Stimulated activated CD4-positive, alpha-beta T cell treated with anti-CD3 and anti-CD28 coated beads, Interleukin-12 subunit alpha, Interleukin-12 subunit beta, amount 100 ng/mL, for 4 hours (primary cell): ENCODE measurements at places on chromosomes 11 and 22.
A peak's percentile ranks its signal among the peaks of the same experiment; 100 is the strongest.

- DNase-seq, result no peak
These were observed 141.0 kb downstream of the BRD1 start for GRCh38 chr22:49686495-49687219.

DNA sequence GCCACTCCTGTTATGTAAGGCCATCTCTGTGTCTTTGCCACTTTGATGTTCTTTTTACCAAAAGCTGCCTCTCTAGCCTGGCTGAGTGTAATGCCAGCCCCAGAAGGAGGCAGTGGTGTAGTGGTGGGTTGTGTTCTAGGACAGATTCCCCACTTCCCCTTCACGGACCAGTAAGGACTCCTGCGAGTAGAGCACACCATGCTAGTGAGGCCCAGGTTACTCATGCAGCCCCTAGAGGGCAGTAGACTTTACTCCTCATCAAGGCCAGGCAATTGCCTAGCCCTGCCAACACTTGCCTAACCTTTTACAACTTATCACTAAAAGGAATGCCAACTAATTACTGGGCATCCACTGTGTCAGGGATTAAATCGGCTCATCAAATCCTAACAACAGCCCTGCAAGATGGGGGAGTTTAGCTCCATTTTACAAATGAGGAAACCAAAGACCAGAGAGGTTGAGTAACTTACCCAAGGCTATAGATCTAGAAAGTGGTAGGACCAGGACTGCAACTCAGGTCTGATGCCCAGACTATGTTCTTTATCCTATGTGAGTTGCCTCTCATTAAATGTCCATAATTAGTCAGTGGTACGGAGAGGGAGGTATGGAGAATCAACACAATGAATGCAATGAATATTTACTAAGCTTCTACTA lies 75.3 kb downstream of the APIP start:
- peak; percentile 4 for DNase-seq

DNA sequence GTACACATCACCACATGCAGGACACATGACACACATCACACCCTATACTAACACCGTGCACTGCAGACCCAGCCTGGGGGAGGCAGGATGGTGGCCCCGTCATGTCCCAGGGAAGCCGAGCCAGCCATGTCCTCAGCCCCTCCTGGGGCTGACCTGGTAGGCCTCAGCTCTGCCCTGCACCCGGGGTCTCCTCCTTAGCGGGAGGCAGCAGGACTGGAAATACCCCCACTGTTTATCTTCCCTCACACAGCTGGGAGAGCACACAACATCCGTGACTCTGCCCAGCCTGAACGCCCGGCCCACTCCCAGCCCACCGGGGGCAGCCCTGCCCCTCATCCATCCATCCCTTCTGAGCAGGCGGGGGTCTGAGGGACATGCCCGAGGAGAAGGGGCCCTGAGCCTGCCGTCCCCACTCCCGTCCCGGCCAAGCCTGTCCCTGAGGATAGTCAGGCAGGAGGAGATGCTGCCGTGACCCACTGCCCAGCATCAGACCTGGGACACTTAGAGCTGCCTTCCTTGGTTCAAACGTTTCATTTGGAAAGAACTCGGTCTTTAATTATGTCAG lies 945.0 kb downstream of the BRD1 start:
- no peak for DNase-seq

GRCh38 chr11:84958295-84958694 lies 668.8 kb downstream of the DLG2 start:
- no peak for DNase-seq

- DNase-seq, result no peak
These were observed 87.8 kb downstream of the MYEOV start for GRCh38 chr11:69381681-69382130.

GRCh38 chr11:71272161-71272560 lies 19.8 kb upstream of the SHANK2 start:
- DNase-seq, result no peak

GRCh38 chr22:43017525-43018460 lies 2.8 kb upstream of the PACSIN2 start:
- no peak for DNase-seq

DNA sequence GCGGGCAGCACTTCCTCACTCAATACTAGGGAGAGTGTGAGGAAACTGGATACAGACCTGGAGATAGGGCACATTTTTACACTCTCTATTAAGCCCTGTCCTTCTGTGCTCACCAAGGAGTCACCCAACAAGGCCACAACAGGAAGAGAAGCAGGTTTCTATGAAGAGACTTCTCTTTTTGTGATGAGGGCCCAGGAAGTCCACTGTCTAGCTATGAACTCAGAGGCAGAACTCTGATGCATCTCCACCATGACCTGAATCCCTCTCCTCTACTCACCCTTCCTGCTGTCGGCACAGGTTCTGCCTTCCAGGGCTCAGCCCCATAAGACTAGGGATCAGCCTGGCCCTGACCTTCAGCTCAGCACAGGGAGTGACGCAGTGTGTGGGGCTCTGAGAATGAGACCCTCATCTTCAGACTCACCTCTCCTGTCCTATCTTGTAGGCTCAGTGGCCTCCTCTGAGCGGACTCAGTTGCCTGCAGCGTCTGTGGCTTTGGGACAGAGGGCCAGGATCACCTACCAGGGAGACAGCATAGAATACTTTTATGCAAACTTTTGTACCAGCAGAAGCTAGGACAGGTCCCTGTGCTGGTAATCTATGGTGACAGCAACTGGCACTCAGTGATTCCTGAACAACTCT lies 49.3 kb upstream of the IGLL5 start:
- DNase-seq, result no peak

DNA sequence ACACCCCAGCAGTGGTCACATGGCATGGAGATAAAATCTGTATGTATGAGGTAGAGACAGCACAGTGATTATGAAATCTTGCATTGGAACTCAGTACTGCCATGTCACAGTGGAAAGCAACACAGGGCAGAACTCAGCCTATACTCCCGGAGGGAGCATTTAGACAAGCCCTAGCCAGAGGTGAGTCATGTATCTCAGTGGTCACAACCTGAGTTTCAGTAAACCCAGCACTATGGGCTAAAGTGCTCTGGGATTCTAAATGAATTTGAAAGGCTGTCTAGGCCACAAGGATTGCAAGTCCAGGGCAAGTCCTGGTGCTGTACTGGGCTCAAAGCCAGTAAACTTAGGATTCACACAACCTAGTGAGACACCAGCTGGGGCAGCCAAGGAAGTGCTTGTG lies 1717.1 kb upstream of the RAG2 start:
- DNase-seq, result no peak

- no peak for DNase-seq
These were observed 186.6 kb downstream of the ADAMTS15 start for GRCh38 chr11:130634961-130635473.

DNA sequence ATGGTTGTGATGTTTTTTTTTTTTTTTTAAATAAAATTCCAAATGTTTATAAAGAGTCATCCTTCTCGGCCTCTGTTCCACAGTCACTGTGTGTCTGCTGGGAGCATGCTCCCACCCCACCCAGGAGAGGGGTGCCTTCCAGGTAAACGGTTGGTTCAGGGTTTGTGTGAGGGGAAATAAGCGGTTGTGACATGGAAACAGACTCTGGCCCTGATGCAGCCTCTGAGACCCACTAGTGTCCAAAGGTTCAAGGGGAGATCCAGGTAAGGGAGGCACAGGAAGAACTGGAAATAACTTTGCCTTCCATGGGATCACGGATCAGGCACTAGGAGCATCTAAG lies 6.0 kb upstream of the GAS2L1 start:
- no peak for DNase-seq

DNA sequence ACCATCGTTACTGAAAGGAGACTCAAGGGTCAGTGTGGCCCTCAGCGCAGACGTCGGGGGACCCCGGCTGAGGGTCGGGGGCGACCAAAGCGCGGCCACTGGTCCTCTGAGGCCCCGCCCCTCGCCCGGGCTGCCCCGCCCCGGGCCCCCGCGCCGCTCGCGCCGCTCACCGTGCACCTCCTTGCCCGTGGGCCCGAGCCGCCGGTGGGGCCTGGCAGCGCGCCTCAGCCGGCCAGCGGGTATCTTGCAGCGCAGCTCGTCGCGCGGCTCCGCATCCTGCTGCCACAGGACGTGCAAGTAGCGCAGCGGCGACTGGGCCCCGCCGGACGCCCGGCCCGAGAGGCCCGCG lies 419 bp downstream of the ANKRD54 start:
- peak; percentile 51 for DNase-seq

GRCh38 chr22:20251491-20251890 lies 16.6 kb downstream of the RTN4R start:
- DNase-seq, result no peak

DNA sequence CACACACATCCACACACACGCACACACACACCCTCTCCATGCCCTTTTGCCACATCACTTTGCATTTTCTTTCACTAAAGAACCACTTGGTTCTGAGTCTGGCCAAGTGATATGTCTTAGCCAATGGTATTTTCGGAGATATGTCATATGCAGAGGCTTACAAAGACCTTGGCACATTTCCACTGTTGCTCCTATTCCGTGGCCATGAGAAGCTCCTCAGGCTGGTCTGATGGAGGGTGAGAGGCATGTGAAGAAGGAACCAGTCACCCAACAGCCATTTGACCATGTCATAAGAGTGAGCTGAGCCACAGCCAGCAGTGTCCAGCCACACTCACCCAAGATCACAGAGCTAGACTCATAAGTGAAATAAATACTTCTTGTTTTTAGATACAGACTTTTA lies 212.6 kb upstream of the NAV2 start:
- no peak for DNase-seq

DNA sequence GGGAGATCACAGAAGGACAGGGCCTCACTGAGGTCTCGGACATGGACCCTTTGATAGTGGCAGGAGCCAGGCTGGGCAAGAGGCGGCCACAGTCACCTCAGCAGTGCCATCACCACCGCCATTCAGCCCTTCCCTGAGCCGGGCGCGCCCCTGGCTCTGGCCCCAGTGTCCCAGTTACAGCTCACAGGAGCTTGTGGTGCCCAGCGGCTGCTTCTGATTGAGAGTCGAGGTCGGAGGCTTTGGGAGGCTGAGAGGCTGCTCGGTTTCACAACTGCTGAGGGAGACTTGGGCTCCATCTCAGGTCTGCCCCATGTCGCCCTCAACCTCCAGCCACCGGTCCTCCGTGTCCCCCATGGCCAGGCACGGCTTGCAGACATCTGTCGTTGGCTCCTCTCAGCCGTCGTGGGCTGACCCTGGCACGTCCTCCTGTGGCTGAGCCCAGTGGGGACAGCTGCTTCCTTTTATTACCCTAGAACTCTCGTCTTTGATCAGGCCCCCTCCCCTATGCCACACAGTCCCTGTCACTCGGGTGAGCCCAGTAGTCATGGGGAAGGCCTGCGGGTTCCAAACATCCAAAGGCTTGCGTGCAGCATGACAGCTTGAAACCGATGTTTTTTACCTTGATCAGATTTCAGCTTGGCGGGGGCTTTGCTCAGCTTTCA lies 28.4 kb upstream of the PPP6R3 start:
- DNase-seq, result no peak

DNA sequence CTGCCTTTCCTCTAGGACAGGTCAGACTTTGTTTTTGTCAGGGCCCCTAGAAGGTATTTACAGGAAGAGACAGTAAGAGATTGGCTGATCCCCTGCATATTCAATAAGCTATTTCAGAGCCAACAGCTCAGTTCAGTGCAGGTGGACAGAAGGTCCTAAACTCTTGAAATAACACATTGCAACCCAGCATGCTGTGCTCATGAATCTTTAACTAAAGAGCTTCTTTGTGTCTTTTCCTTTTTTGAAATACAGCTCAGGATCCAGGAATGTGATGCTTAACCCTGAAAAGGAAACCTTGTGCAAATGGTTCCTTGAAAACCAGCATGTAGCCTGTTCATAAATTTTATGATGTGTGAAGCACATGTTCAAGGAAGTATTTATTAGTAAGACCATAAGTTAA lies 43.9 kb downstream of the BBOX1 start:
- no peak for DNase-seq

DNA sequence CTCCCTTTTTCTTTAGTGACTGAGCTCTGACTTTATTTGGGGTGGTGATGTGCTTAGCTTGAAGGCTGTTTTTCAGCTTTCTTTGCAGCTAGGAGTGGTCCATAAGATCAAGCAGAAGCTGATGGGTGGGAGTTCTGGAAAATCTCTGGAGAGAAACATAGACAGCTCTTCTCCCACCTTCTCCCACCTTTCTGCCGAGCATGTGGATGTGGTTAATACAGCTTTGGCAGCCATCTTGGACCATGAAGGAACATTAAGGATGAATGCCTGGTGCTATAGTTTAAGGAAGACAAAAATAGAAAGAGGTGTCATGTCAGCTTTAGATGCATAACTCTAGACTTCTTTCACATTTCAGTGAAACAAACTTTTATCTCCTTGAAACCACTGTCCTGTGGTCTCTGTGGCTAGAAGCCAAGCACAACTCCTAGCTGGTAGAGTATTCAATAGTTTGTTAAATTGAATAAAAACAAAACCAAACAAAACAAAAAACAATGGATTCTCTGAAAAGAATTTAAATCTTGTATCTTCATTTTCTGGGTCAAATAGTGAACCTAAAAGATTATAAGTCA lies 203.6 kb upstream of the SESN3 start:
- no peak for DNase-seq

DNA sequence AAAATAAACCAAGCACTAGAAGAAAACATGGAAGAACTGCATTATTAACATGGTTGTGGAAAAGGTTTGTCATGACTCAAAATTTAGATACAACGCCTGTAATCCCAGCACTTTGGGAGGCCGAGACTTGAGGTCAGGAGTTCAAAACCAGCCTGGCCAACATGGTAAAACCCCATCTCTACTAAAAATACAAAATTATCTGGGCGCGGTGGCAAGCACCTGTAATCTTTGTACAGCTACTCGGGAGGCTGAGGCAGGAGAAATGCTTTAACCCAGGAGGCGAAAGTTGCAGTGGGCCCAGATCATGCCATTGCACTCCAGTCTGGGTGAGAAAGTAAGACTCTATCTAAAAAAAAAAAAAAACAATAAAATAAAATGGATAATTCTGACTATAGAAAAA lies 23.7 kb downstream of the GNB1L start:
- no peak for DNase-seq

DNA sequence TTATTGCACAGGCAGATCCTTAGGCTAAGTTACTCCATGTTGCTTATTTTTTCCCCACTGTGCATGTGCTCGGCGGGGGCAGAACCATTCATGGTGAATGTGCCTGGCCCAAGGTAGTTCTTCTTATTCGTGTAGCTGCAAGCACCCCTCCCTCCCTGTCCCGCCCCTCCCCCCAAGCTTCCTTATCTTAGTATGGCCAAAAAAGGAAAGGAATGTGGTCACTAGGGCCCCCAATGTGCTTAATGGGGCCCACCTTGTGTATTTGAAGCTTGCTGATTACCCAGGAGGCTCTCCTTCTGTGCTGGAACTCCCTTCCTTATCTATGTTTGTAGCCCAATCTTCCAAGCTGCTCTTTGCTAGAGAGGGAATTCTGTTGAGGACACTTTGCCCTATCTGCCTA lies 1259.7 kb upstream of the RAG2 start:
- DNase-seq, result no peak

GRCh38 chr22:36235585-36235984 lies 3.7 kb downstream of the APOL2 start:
- no peak for DNase-seq
